ENCODE measurements at places on chromosomes 5 and 9. TPM values are rescaled to one million over a fixed set of nuclear protein-coding genes. Genes with fewer than 3 reads are reported as not detected.

Gene GABRA1
- total RNA-seq, result not detected

Gene ADRA1B
- total RNA-seq, result under 0.01 TPM

Gene TBC1D2
- 0.52 TPM for total RNA-seq

Gene GAPT
- total RNA-seq, result not detected

Gene TEX48
- not detected for total RNA-seq

Gene OSTF1
- total RNA-seq, result 17.7 TPM

Gene SLC46A2
- total RNA-seq, result under 0.01 TPM

Gene HK3
- total RNA-seq, result 4.2 TPM

Gene SHC3
- 0.52 TPM for total RNA-seq
